Left cardiac atrium (tissue), 4 donors: ENCODE measurements at places on chromosomes 5 and 9. TPM values are rescaled to one million over a fixed set of nuclear protein-coding genes. Genes with fewer than 3 reads are reported as not detected.

Gene ARHGEF39
- 0.84 TPM for total RNA-seq

GRCh38 chr5:82312373-82312856 lies 34.3 kb upstream of the RPS23 start:
- peak; percentile 69 for DNase-seq

GRCh38 chr9:6418764-6419163 lies 5.8 kb downstream of the UHRF2 start:
- no peak for DNase-seq

DNA sequence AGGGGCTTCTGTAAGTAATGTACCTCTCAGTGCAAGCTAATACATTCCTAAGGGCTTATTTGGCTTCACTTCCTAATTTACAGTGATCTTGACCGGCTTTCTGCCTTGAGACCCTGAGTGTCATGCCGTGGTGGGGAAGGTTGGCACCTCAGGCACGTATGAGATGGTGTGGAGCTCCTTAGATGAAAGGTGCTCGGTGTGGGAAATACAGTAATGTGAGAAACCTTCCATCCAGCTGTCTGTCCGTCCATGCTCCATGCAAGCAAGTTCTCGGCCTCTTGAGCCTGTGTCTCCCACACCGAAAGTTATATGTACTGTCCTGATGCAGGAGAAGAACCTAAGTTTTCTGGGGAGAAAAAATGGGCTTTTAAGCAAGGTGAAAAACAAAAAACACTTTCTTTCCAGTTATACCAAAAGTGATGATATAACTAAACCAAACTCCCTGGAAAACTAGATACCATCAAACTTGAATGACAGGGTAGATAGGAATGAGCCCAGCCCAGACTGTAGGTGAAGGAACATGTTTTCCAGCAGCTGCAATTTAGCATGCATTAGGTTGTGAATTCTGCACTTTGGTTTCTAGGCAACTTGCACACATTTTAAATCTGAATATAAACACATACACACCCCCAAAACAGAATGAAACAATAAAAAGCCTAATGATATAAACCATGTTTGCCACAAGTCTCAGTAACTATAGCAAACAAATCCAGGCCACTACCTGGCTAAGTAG lies 279.6 kb downstream of the FANCC start:
- no peak for DNase-seq

Gene PALM2AKAP2
- total RNA-seq, result 97.6 TPM

GRCh38 chr5:147098233-147098790 lies 136.5 kb upstream of the STK32A start:
- peak; percentile 34 for DNase-seq

Gene DNAI1
- 0.29 TPM for total RNA-seq

- no peak for DNase-seq
These were observed 83.1 kb upstream of the SMIM32 start for GRCh38 chr5:136276087-136276486.
